ENCODE measurements at places on chromosomes 1 and 21.
A peak's percentile ranks its signal among the peaks of the same experiment; 100 is the strongest.

DNA sequence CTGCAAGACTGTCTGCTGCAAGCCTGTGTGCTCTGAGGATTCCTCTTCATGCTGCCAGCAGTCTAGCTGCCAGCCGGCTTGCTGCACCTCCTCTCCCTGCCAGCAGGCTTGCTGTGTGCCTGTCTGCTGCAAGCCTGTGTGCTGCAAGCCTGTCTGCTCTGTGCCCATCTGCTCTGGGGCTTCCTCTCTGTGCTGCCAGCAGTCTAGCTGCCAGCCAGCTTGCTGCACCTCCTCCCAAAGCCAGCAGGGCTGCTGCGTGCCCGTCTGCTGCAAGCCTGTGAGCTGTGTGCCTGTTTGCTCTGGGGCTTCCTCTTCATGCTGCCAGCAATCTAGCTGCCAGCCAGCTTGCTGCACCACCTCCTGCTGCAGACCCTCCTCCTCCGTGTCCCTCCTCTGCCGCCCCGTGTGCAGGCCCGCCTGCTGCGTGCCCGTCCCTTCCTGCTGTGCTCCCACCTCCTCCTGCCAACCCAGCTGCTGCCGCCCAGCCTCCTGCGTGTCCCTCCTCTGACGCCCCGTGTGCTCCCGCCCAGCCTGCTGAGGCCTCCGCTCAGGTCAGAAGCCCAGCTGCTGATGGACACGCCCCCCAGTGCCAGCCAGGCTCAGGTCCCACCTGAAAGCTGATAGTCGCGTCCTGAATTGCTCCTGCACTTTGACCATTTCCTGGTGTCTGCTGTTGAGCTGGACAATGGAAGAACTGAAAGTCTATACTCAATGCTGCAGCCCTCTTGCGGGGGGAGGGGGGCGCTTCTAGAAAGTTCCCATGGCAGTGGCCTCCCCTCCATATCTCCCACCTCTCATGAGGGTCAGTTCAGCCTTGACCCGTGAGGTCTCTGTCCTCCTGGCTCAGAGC, 1.2 kb downstream of the KRTAP10-4 start:
- DNase-seq: no peak

GRCh38 chr1:69403756-69404320, 163.9 kb upstream of the LRRC7 start:
- DNase-seq: no peak

DNA sequence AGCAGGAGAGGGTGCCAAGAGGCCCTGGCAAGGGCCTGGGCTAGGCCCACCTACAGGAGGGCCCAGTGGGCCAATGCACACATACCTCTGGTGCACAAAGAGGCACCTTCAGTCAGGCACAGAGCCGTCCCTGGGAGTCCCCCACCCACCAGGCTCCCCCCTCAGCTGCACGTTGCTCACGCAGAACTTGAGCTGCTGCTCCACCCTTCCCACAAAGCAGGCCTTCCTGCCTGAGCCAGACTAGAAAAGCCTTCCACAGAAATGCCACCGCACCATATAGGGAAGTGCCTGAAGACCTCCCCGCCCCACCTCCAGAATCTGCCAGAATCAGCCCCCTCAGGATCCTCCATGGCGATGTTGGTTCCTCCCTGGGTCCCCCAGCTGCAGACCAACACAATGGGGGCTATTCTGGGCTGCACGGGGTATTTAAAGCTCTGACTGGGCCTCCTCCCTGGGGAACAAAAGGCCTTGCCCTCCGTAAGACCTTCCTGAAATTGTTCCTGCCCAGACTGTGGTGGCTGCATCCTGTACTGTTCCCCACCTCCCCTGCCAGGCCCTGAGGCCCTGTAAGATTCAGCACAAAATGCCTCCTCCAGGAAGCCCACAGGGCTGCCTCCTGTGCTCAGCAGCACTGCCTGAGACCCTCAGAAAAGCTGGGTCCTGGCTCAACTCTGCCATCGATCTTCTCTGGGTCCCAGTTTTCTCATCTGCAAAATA, 27.2 kb downstream of the HSPG2 start:
- DNase-seq: peak; percentile 81

- DNase-seq: no peak
These were observed 657.5 kb downstream of the PTPRU start for GRCh38 chr1:29893806-29894205.

DNA sequence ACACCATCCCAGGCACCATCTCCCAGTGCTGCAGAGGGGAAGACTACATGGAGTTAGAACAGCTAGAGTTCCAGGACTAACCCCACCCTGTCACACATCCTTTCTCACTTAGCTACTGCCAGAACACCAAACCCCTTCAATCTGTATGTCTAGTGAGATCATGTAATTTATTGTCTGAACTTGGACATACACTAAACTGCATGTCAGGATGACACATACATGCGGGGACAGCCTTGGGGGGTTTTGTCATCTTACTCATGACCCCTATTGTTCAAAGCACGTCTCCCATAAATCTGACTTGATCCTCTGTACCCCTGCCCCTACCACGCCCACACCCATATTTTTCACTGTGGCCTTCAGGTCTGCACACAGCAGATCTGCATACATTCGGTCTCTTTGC, 71.3 kb downstream of the GABPA start:
- no peak for DNase-seq

GRCh38 chr1:49995734-49996133, 28.0 kb downstream of the AGBL4 start:
- no peak for DNase-seq

DNA sequence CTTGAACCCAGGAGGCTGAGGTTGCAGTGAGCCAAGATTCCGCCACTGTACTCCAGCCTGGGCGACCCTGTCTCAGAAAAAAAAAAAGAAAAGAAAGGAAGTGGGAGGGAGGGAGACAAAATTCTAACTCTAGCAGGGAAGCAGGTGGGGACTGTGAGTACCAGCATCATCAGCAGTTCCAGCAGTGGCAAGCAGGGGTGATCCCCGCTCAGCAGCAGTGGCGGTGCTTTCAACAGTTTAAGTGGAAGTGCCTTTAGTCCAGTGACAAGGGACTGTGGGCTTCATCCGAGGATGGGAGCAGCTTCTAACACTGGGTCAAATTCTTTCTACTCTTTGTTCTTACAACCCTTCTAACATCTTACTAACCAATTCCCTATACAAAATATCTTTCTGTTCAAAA, 858.1 kb upstream of the ADAMTS5 start:
- no peak for DNase-seq

DNA sequence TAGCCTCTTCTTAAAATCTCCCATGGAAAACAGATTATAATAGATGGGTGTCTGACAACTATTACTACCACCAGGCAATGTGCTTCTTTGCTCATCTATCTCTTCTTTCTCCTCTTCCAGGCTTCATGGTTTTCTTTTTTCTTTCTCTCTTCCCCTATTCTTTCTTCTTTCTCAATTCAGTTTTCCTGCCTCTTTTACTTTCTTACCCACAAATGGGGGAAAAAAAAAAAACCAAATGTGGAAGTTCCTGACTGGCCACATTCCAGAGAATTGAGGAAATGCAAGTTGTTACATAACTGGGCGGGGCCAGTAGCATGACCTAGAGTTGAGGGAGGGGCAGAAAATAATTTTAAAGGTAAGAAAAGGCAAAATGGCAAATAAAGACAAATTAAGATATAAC, 10.9 kb upstream of the SMG7 start:
- no peak for DNase-seq

DNA sequence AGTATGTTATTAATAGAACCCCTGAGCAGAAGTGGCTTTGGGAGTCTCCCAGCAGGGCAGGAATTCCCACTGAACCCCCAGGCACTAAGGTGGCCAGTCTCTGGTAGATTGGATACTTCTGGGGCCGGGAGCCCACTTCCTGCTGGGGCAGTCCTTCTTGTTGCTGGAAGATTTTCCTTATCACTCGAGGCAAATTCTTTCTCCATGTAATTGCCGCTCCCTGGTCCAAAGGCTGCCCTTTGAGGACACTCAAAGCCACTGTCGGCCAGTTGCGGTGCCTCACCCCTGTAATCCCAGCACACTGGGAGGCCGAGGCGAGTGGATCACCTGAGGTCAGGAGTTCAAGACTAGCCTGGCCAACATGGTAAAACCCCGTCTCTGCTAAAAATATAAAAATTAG, 22.6 kb upstream of the TNFRSF1B start:
- DNase-seq: no peak

DNA sequence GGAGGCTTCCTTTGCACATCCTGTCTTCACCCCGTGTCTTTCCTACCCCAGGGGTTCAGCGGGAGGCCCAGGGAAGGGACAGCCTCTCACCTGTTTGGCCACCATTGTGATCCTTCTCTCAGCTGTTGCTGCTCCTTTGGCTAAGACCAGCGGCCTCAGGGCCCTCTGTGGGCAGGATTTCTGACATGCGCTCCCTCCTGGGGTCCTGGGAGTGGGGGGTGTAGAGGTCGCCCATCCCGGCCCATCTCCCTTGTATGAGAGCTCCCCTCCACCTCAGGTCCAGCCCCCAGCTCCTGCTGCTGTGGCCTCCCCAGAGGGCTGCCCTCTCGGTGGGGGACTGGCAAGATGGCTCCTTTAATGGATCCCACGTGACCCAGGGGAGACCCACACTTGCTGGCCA, 120.5 kb downstream of the PRDM2 start:
- no peak for DNase-seq

DNA sequence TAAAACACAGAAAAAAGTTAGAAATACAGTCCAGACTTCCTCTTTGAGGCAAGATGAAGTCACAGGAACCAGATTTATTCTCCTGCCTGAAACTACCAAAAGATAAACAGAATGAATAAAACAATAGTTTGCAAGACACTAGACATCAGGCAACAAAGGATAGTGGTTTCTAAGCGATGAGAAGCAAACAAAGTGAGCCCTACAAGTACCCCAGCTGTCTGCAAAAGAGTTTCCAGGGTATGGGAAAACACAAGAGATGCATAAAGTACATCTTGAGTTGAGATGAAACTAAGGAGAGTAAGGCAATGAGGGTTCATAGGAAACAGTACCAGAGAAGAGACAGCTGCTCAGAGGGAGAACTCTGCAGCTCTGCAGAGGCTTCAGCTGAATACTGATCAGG, 83.3 kb upstream of the COL24A1 start:
- DNase-seq: no peak

GRCh38 chr1:230292689-230293389, 133.3 kb downstream of the PGBD5 start:
- DNase-seq: no peak

DNA sequence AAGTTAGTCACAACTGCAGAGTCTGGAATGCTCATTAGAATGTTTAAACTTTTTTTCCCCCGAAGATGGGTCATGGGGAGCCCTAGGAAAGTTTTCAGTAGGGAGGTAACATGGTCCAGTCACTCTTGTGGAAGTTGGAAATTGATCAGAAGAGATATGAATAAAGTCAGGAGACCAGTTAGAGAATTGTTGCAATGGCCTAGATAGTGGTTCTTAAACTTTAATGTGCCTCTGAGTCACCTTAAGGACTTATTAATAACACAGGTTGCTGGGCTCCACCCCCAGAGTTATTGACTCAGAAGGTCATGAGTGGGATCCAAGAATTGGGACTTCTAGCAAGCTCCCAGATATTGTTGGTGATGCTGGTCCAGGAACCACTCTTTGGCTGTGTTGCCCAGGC, 3.2 kb upstream of the TFAP2E start:
- no peak for DNase-seq

GRCh38 chr1:55334160-55334559, 119.0 kb upstream of the USP24 start:
- peak; percentile 88 for DNase-seq

DNA sequence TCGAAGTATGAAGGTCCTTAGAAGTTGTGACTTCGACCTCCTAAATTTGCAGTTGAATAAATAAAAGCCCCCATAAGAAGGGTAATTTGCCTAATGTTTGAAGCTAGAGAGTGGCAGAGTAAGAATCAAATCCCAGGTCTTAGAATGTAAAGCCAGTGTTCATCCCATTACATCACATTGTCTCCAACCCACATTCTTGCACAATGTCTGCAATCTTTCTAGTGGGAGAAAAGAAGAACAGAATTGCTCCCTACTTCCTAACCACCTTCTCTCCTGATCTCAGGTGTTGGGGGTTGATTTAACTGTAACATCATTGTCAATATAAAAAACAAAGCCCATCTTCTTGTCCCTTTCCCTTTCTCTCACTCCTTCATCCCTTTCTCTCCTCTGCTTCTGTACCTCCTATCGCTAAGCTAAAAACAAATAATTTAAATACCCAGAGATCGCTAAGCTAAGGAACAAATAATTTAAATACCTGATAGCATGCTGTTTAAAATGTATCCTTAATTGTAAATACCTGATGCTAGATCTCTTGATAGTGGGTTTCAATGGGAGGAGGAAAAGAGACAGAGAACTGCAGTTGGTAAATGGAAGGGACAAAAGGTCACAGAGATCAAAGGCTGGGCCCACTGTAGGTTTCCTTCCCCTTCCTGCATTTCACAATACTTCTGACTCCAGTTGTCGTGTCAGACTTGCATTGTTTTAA, 32.1 kb upstream of the CCDC190 start:
- no peak for DNase-seq

DNA sequence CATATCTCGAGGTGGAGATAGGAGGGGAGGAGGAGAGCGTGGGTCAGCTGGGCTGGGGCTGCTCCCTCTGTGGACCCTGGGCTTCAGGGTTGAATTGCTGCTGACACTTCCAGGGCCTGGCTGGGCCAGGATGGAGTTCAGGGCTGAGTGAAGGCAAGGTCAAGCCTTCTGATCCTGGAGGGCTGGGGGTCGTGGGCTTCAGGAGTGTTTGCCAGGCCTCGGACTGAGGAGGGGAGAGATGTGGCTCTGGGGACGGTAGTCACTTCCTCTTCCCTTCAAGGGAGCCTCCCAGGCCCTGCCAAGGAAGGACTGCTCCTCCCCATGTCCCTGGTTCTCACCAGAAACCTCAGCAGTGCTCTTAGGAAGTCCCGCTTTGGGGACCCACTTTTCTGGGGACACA, 12.1 kb upstream of the FAM131C start:
- DNase-seq: peak; percentile 18

GRCh38 chr1:108560189-108560873, 431 bp downstream of the EEIG2 start:
- DNase-seq: no peak

- DNase-seq: no peak
These were observed 472.7 kb downstream of the PTPRU start for GRCh38 chr1:29708796-29709703.

DNA sequence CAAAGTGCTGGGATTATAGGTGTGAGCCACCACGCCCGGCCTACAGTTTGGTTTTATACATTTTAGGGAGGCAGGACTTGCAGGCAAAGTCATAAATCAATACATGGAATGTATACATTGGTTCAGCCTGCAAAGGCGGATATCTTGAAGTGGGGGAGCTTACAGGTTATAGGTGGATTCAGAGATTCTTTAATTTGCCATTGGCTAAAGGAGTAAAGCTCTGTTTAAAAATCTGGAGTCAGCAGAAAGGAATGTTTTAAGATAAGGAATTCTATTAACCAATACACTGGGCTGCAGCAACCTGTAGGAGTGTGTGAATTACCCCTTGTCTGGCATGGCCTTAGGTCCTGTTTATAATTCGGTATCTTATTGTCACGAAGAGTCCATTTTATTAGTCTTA, 57.6 kb downstream of the OPTC start:
- no peak for DNase-seq
